ENCODE measurements at places on chromosomes 5 and 9.

GRCh38 chr9:29556317-29556716, 1983.0 kb upstream of the C9orf72 start:
- no peak for DNase-seq

GRCh38 chr5:74993743-74994142, 58.6 kb downstream of the GCNT4 start:
- no peak for DNase-seq

DNA sequence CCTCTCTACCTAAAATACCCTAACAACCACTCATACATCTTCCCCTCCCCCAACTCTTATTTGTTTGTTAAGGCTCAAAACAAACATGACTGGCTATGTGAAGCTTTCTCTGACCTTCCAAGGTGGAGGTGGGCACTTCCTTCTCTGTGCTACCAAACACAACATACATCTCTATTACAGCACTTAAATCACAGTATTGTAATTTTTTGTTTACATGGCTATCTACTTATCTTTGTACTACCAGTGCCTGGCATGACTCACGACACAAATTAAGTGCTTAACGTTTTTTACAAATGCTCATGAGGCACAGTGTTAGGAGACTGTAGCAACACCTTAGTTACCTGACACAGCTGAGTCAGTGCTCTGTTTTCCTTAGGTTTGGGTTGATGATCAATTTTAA, 18.6 kb downstream of the HOMER1 start:
- DNase-seq: no peak

- DNase-seq: no peak
Observed at GRCh38 chr9:134408939-134409737, 82.9 kb downstream of the RXRA start.

Data from sciatic nerve (tissue), 2 donors.